ENCODE measurements at places on chromosomes 2 and 18.

DNA sequence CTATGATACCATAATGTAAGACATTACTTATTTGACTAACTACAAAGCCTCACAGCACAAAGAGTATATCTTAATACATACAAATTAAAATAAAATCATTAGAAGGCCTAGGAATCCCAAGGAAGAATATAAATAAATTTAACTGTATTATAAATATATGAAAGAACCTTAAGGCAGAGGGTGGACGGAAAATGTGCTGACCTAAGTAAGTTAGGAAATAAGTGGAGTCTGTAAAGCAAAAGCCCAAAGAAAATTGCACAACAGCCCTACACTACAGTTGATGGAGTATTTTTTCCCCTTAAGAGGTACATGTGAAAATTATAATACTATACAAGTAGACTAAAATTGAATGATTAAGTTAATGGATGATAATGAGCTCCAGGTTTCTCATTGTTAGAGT lies 710.1 kb downstream of the NR4A2 start:
- DNase-seq: no peak

DNA sequence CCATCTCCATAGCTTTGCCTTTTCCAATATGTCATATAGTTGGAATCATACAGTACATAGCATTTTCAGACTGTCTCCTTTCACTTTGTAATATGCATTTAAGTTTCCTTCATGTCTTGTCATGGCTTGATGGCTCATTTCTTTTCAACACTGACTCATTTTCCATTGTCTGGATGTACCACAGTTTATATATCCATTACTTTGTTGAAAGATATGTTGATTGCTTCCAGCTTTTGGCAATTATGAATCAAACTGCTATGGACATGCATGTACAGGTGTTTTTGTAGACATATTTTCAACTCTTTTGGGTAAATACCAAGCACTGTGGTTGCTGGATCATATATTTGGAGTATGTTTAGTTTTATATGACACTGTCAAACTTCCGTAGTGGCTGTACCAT lies 26.3 kb downstream of the ACSL3 start:
- no peak for DNase-seq

- DNase-seq: no peak
These were observed 230.4 kb upstream of the SPRED2 start for GRCh38 chr2:65662654-65663432.

DNA sequence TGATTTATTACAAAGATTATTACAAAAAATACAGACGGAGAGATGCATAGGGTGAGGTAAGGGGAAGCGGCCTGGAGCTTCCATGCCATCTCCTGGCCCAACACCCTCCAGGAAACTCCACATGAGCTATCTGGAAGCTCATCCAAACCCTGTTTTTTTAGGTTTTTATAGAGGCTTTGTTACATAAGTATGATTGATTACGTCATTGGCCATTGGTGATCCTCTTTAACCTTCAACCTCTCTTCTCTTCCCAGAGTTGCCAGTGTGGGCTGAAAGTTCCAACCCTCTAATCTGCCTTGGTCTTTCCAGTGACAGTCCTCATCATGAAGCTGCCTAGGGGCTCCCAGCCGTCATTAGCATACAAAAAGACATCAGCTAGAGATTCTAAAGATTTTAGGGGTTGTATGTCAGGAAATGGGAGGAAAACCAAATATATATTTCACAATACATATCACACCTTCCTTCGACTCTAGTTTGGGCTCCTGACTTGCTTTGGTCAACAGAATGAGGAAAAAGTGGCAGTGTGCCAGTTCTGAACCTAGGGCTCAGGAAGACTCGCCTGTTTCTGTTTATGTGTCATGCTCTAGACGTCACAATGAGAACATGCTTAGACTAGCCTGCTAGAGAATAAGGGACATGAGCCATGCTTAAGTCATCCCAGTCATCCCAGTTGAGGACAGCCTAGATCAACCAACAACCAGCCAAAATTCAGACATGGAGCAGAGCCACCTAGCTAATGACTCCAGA lies 54.1 kb downstream of the ETAA1 start:
- DNase-seq: no peak

DNA sequence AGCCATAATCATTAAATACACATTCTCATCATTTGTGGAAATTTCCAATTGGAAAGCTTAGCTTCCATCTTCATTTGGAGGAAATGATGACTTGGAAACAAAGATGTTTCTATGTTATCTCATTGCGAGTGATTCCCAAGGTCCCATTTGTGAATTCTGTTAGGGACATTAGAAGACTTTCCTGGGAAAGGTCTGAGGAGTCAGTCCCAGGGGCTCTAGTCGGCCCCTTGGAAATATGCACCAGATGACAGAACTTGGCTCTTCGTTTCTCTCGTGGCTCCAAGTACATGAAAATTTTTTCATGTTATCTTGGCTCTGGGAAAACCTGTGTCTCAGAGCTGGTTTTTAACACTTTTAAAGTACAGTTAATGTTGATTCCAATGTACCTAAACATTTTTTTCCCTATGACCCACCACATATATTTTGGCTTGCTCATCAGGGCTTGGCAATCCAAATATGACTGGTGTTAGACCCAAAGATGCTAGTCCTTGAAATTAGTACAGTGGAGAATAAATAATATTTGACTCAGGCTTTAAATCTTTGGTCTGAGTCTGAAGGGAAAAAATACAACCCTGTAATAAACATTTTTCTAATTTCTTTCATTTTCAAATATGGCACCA lies 15.4 kb upstream of the CAVIN2 start:
- DNase-seq: no peak

GRCh38 chr18:21331065-21331464 lies 89.0 kb downstream of the GREB1L start:
- no peak for DNase-seq

GRCh38 chr2:152565884-152566727 lies 151.2 kb downstream of the PRPF40A start:
- no peak for DNase-seq

DNA sequence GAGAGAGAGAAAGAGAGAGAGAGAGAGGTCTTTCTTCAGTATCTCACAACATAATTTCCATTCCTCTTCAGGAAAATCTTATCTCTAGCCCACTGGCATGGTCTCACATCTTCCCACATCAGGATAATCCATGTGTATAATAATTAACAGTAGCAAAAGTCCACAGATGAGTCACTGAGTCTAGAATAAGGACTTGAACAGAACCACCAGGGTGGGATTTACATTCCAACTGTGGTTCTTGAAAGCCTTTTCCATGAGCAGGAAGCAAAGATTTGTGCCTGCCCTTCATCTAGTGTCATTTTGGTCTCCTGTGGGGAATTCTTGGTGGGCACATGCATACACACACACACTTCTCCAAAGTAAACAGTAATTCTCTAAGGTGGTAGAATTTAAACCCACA lies 107.1 kb upstream of the TCF4 start:
- DNase-seq: no peak

- DNase-seq: no peak
These were observed 157.1 kb upstream of the SCN7A start for GRCh38 chr2:166651080-166651675.

DNA sequence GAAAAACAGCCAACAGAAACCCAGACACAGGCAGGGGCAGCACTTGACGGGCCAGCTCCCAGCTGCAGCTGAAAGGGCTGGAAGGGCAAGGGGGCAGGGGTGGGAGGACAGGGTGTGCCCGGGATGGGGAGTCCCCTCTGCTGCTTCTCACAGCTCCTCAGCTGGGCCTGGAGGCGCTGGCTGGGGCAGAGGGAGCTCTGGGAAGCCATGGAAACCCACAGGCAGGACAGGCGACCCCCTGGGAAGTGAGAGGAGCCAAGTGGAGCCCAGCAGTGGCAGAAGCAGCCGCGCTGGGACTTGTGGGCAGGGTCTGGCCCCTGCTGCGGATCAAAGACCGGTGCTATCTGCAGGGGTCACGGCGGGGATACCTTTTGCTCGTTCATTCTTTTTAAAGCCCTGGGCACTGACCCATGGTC lies 20.7 kb downstream of the OTOF start:
- DNase-seq: no peak

DNA sequence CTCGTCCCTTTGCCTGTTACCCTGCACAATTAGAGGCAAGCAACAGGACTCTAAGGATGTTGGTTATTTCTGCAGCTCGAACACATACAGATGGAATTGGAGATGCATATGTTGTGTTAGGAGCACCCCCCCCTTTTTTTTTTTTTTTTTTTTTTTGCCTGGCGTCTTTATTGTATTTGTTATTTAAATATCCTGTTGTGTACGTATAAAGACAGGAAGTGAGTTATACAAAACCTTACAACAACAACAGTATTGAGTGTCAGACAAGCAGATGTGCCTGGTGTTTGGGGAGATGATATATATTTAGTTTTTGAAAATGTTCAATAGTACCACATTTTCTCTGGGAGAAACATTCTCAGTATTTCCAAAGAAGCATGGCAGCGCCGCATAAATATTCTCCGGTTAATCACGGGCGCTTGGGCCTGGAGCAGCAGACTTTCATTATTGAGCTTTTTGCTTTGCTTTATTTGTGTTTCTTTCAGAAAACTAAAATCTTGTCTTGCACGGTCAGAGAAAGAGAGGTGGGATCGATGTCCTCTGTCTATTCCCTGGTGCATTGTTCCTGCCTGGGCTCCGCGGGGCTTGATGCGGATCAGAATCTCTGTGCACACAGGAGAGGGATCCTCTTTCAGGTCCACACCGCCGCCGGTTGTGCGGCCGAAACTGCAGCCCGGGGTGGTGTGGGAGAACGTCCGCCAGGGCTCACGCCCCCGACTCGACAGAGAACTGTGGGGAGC lies 23.2 kb upstream of the ZNF516 start:
- no peak for DNase-seq

- no peak for DNase-seq
These were observed 84.0 kb downstream of the RND3 start for GRCh38 chr2:150403457-150403856.

- DNase-seq: no peak
These were observed 17.3 kb upstream of the TAF4B start for GRCh38 chr18:26208977-26209376.

DNA sequence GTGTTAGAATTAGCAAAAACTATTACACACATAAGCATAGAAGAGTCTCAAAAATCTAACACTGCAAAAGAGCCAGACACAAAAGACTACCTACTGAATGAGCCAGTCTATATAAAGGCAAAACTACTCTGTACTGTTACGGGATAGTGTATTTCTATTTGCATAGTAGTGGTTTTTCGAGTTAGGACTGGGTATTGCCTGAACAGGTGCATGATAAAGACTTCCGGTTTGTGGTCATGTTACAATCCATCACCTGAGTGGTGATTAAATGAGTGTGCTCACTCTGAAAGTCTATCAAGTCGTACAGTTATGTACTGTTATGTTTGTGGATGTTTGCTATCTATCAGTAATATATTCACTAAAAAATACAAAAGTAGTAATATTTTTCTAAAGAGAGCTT lies 523.3 kb upstream of the SYT4 start:
- DNase-seq: no peak

GRCh38 chr2:122182616-122183355 lies 427.3 kb downstream of the TSN start:
- DNase-seq: no peak

- no peak for DNase-seq
These were observed 54.1 kb downstream of the TAF1B start for GRCh38 chr2:9897331-9897737.

DNA sequence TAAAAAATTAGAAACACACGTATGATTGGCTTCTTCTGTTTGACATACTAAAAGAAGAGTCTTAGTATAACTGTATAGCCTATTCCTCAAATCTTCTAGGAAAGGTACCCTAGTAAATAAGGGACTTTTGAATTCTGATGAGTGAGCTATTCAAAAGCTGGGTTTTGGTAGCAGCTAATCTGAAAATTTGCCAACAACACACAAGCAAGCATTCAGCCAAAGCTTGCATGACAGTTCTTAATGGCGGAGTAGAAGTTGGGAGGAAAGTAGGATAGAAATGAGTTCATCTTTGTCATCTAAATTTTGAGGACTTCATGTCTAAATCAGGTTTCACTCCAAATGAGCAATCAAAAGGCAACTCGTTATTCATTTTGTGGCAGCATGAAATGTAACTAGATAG lies 813.0 kb downstream of the MBD2 start:
- DNase-seq: no peak

DNA sequence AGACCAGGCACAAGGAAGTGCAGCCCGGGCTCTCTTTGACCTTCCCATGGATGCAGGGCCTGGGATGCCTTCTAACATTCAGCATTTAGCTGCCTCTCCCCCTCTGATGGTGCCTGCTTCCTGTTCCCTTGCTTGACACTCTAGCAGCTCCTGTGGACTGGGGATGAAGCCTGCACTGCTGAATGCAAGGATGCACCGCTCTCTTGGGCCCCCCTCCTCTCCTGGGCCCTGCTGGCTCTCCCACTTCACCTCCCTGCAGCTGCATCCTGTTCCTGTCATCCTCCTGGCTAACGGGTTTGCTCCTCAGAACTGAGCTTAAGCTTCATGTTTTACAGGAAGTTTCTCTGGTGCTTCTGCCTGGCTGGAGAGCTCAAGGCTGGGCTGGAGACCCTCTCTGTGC lies 254.1 kb downstream of the TSN start:
- DNase-seq: no peak

DNA sequence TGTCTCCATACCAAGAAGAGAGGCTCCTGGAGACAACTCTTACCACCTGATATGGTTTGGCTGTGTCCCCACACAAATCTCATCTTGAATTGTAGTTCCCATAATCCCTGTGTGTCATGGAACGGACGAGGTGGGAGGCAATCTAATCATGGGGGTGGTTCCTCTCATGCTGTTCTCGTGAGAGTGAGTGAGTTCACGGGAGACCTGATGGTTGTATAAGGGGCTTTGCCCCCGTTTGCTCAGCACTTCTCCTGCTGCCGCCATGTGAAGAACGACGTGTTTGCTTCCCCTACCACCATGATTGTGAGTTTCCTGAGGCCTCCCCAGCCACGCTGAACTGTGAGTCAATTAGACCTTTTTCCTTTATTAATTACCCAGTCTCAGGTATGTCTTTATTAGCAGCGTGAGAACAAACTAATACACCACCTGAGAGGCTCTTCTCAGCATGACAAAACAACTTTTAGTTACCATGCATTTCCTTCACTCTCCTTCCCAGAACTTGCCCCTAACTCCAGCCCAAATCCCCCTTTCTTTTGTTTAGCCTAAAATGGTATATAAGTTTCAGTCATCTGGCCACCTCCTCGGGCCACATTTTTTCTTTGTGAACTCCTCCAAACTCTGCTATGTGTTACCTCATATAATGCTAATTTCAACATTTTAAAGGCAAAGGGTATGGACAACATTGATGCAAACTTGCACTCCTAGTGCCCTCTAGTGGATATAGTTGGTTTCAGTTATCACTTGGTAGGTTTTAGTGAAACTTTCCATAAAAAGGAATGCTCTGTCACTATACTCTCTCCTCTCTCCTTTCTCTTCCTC lies 58.6 kb upstream of the SLC25A52 start:
- no peak for DNase-seq

DNA sequence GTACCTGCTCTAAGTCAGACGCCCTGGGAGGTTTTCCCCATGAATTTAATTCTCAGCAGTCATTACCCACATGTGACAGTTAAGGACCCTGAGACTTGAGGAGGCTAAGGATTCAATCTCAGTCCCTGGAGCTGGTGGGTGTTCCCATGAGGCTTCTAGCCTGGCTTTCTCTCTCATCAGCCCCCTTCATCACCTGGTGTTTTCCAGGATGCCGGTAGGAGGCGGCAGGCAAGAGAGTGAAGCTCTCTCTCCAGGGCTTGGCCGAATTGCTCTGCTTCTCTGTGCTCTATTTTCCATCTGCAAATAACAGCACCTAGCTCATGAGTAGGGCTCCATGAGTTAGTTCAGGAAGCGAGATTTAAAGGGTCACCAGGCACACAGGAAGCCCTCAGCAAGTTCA lies 241.9 kb downstream of the PTPRM start:
- DNase-seq: no peak

GRCh38 chr2:98771264-98771663 lies 40.3 kb upstream of the MGAT4A start:
- DNase-seq: no peak
